Endodermal cell (in vitro differentiated cells): ENCODE measurements at places on chromosomes 3 and 15. TPM values are rescaled to one million over a fixed set of nuclear protein-coding genes. Genes with fewer than 3 reads are reported as not detected.

DNA sequence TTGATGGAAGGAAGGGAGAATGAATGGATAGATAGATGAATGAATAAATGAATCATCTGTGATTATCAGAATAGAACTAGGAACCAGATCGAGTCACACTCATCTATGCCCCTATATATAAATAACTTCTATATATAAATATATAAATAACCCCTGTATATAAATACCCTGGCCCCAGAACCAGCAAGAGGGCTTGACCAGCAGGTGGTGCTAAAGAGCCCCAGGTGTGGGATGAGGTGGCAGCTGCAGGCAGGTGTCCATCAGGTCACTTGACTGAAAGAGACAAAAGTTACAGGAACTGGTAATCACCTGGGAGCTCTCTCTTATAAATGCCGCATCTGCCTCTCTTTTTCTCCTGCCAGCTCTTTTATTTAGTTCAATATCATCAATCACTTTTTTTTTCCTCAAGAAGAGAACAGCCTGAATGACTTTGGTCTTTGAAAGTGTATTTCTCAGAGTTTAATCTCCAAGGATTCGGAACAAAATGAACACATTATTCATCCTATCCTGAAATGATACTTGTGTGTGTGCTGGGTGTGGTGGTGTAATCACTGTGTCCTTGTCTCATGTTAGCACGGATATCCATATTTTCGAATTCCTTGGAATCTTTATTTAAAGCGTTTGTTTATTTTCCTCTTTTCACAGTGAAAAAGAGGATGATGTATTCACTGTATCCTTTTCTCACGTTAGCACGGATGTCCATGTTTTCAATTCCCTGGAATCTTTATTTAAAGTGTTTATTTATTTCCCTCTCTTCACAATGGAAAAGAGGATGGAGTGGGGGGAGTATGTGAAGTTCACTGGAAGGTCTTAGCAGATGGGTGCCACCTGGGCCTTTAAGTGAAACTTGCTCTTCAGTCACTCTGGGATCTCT lies 35.4 kb upstream of the ATG7 start:
- DNase-seq = peak; percentile 95

GRCh38 chr3:83769791-83770663 lies 1188.8 kb upstream of the CADM2 start:
- DNase-seq = no peak

GRCh38 chr15:48413304-48413703 lies 82.1 kb downstream of the DUT start:
- DNase-seq = no peak

GRCh38 chr15:97837896-97838295 lies 122.6 kb upstream of the ARRDC4 start:
- DNase-seq = no peak

DNA sequence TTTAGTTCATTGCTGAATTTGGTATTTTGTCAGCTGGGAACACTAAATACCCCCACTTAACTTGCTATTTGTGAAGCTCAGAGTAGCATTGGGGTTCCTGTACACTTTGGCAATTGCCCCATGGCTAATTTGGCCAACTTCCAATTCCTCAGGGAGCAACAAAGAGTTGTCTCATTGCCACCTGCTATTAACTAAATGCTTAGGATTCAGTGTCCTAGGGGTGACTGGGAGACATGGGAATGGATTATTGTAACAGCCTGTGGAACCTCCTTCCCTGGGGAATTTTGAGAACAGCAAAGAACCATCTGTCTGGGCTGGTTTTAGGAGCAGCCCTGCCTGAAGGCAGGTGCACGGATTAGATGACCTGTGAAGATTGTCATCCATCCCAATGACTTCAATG lies 437.4 kb upstream of the TPRG1 start:
- no peak for DNase-seq

DNA sequence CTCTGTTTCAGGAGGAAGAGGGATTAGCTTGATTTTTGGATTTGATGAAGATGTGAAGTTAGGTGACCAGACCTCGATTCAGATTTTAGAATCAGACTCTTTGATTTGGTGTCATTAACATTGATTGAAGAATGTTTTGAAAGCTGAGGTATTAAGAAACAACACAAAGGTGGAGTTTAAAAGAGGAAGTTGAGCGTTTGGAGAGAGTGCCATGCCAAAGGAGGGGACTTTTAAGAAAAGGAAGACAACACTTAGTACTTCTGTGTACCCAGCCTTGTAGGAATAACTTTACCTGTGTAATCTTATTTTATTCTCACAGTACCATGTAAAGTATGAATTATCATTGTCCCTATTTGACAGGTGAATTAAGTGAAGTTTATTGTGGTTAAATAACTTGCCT lies 34.4 kb downstream of the PPARG start:
- no peak for DNase-seq

DNA sequence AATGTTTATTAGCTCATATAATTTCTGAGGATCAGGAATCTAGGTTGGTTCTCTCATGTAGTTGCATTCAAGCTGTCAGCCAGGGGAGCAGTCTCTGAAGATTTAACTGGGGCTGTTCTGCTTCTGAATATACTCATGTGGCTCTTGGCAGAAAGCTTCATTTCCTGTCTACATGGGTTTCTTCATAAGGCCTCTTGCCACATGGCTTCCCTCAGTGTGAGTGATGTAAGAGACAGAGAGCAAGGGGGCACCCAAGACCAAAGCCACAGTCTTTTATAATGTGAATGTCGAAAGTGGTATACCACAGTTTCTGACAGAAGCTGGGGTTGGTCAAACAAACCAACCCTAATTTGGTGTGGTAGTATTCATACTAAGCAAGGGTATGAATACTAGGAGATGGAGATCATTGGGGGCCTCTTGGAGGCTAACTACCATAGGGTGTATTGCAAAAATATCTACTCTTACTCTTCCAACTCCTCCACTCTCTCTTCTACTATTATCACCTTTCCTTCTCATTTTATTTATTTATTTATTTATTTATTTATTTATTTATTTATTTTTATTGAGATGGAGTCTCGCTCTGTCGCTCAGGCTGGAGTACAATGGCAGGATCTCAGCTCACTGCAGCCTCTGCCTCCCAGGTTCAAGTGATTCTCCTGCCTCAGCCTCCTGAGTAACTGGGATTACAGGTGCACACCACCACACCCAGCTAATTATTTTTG lies 123.8 kb downstream of the B3GALNT1 start:
- no peak for DNase-seq

Gene IL20RB
- 0.75 to 2.1 TPM (median 1.3 TPM) in 3 replicates for total RNA-seq

- DNase-seq = no peak
Measured at GRCh38 chr3:116963802-116964201, 254.2 kb downstream of the TUSC7 start.

Gene NRROS
- total RNA-seq = 3.2 TPM in 2 replicates

DNA sequence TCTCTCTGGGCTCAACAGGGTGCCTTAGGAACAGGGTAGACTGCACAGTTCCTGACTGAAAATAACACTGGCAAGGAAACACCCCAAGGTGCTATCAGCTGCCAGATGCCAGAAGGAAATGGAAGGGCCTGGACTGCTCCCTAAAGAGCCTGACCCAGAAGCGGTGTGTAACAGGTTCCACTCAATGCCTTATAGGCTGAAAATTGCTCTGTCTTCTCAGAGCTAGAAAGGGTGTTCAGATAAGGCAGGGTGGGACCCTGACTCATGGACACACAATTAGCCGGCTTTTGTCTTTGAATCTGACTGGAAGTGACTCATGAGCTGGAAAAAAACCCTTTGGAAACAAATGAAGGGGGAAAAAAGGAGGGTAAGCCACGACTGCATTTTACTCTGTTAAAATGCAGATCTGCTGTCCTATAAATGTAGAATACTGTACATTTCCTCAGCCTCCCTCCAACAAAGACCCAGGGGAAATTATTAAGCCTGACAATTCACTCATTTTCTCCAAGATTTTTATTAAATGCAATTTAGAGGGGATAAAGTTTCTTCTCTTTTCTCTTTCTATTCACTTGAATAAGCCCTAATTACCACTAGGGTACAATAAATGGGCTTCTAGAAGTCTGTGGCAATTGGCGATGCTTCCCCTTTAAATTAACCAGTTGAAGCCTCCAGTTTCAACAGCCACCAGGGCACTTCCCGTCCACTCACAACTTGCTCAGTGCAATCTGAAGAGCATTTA lies 160.2 kb upstream of the TBL1XR1 start:
- DNase-seq = peak; percentile 60

DNA sequence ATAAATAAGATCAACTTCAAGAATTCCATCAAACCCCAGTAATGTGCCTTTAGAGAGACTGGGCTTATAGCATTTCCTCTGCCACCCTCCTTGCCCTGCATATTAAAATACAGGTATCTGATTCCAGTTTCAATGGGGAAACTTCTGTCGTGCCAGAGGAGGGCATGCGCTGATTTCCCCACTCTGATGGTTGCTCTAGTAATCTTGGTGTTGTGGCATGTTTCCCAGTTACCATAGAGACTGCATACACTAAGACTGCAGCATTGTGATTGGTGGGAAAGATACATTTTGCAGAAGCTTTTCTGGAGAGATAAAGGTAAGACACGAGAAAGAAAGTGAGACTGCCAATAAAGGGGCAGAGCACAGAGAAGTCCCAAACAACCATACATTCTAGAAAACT lies 225.6 kb downstream of the TIGIT start:
- DNase-seq = peak; percentile 70

DNA sequence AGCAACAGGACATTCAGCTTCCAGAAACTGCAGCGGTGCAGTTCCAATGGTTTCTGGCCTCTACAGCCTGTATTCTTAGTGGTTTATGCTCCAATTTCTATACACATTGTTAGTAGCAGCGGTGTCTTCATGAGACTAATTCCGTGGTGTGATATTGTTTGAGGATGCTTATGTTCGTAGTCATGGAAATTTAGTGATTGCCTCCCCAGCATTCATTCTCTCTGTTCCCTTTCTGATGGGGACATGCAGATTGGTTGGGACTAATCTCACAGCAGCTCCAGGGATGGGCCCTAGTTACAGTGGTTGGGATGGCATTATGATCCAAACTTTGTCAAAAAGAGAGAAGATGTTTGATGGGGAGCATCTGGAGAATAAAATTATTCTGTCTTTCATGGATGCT lies 208.6 kb downstream of the CD47 start:
- no peak for DNase-seq

GRCh38 chr15:77720655-77721054 lies 87.9 kb upstream of the LINGO1 start:
- DNase-seq = no peak

- peak; percentile 73 for DNase-seq
Measured at GRCh38 chr3:14646589-14647413, 4.8 kb upstream of the CCDC174 start.

Gene P3H2
- 280 and 285 TPM in 2 replicates for total RNA-seq

- no peak for DNase-seq
Measured at GRCh38 chr3:139227827-139228226, 116.0 kb upstream of the MRPS22 start.

DNA sequence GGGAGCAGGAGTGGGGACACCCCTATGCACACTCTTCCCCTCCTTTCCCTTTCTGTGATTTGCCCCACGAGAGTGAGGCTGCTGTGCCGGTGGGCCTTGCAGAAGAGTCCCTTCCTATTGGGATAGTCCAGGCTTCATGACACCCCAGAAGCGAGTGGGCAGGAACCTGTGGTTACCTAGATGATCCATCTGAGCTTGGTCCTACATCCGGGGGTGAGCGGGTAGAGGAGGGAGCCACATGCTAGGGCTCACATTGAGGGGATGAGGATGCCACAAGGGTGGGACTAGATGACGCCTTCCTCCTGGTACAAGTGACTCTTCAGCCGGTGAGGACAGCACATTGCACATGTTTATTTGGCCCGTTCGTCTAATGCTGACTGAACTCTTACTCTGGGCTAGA lies 43.1 kb upstream of the ADPGK start:
- DNase-seq = no peak

Gene ZPLD1
- not detected in 3 replicates for total RNA-seq

DNA sequence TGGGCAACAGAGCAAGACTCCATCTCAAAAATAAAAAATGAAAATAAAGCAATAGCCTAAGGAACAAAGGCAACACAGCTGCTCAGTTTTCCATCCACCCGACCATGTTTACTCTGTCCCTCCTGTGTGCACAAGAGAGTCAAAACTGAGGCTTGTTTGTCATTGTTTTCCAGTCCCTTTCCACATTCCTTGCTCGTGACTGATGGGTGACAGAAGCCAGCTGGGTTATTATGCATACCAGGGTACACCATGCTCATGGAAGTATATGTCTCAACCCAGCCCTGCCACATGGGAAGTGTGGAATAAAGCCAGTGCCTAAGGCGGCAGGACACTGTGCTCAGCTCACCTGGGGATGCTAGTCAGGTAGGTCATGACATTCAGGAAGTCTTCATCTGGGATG lies 49.5 kb downstream of the MCF2L2 start:
- no peak for DNase-seq

Gene KLHL6
- total RNA-seq = 0.33 to 0.82 TPM (median 0.40 TPM) in 3 replicates

DNA sequence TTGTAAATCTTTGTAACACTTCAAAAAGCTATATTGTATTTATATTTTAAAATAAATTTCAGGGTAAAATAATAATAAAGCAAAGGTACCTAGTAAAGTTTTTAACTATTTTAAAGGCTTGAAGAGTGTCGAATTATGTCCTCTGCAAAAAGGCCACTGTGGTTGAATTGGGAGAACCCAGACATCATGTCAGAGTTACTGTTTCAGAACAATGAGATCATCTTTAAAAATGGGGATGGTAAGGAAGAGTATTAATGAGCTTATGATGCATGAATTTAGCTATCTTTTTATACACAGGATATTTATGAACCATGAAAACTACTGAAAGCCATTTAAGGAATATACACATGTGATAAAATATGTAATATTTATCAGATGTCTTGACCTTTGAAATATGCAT lies 26.3 kb downstream of the KCNMB3 start:
- DNase-seq = no peak
